Stimulated activated CD4-positive, alpha-beta T cell treated with anti-CD3 and anti-CD28 coated beads, Interleukin-4, amount 100 ng/mL, for 24 hours (primary cell): ENCODE measurements at places on chromosomes 16 and 17.

GRCh38 chr17:15169676-15170075 lies 95.5 kb downstream of the PMP22 start:
- DNase-seq, result no peak

DNA sequence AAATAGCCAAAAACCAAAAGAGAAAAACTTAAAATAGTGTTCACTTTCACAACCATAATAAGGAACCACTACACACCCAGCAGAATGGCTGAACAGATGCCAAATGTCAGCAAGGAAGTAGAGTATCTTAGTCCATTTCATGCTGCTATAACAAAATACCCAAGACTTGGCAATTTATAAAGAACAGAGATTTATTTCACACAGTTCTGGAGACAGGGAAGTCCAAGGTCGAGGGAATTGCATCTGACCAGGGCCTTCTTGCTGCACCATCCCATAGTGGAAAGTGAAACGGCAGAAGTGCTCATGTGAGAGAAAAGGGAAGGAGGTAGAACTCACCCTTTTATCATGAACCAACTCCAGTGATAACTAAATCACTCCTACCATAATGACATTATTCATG lies 33.8 kb upstream of the CCL22 start:
- no peak for DNase-seq

DNA sequence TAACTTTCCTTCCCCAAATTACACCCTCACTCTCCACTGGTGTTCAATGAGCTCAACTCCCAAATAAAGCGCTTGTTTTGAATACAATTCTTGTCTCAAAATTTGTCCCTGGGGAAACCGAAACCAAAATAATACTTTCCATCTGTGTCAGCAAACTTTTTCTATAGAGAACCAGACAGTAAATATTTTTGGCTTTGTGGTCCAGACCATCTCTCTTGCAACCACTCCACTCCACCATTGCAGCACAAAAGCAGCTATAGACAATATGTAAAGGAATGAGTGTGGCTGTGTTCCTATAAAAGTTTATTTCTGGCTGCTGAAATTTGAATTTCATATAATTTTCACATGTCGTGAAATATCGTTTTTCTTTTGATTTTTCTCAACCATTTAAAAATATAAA lies 84.6 kb upstream of the ERCC4 start:
- no peak for DNase-seq

DNA sequence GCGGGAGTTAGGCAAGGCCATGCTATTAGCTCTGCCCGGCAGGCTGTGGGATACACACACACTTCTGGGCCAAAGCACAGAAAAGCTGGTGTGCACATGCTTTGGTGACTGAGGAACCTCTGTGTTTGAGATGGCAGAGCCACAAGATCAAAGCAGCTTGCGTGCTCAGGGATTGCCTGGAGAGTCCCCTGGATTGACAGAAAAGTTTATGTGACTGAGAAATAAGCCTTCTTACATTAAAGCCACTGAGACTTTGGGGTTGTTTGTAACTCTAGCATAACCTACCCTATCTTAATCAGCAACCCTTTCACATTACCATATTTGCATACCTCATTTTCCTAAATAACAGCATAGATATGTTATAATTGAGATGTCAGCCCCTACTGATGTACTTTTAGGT lies 69.3 kb downstream of the MYO1D start:
- no peak for DNase-seq

DNA sequence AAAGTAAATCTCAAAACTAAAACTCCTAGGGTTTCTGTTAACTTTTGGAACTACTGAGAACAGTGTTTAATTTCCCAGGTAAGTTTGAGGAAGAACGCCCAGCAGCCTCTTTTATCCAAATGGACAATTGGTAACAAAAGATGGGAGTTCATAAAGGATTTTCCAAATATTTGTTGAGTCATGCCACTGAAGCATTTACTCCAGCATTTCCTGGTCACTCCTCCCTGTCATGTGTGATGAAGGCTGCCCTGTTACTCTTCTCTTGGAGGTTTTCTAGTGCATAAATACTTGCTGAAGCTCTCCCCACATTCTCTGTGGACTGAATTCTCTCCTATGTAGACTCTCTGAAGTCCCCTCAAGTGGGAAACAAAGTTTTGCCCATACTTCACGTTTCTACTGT lies 16.5 kb downstream of the ZNF75A start:
- DNase-seq, result no peak

GRCh38 chr17:67912656-67913055 lies 83.6 kb downstream of the C17orf58 start:
- DNase-seq, result no peak

DNA sequence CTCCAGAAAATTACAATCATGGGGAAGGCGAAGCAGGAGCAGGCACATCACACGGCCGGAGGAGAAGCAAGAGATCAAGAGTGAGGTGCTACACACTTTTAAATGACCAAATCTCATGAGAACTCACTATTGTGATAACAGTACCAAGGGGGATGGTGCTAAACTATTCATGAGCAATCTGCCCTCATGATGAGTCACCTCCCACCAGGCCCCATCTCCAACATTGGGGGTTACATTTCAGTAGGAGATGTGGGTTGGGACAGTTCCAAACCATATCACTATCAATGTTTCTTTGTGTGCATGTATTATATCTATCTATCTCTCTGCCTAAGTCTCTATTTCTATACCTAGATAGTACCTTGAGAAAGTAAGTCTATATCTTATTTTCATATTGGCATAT lies 724.8 kb downstream of the CDH11 start:
- no peak for DNase-seq
